ENCODE measurements at places on chromosomes 7 and 10. TPM values are rescaled to one million over a fixed set of nuclear protein-coding genes. Genes with fewer than 3 reads are reported as not detected.

AKR1C4 gene
- total RNA-seq: 0.30 TPM

LRRD1 gene
- total RNA-seq: not detected

MACROH2A2 gene
- 28.7 TPM for total RNA-seq

STAMBPL1 gene
- total RNA-seq: 40.1 TPM

ACBD7 gene
- 1.0 TPM for total RNA-seq

CACNA2D1 gene
- 3.8 TPM for total RNA-seq

SPDYE16 gene
- not detected for total RNA-seq

DOCK1 gene
- 23.4 TPM for total RNA-seq

CYP2C19 gene
- not detected for total RNA-seq

AASS gene
- 0.06 TPM for total RNA-seq

DKK1 gene
- total RNA-seq: 429 TPM

CDHR1 gene
- total RNA-seq: 0.04 TPM

NPTX2 gene
- 0.09 TPM for total RNA-seq

EPC1 gene
- 17.2 TPM for total RNA-seq

PRSS37 gene
- not detected for total RNA-seq

TPK1 gene
- total RNA-seq: 1.4 TPM

ZNF488 gene
- total RNA-seq: 11.0 TPM

IDI2 gene
- total RNA-seq: not detected

SCIN gene
- total RNA-seq: 0.49 TPM

PTN gene
- not detected for total RNA-seq

LRRC27 gene
- total RNA-seq: 6.2 TPM

MRPL32 gene
- total RNA-seq: 70.8 TPM

ASB10 gene
- total RNA-seq: not detected

KAZALD1 gene
- total RNA-seq: 2.6 TPM

PKD1L1 gene
- total RNA-seq: 0.62 TPM

C10orf90 gene
- total RNA-seq: 3.7 TPM

OR2A25 gene
- not detected for total RNA-seq

PMS2 gene
- total RNA-seq: 12.9 TPM

GRM8 gene
- total RNA-seq: not detected

TMEM273 gene
- total RNA-seq: not detected

SPDYE9 gene
- total RNA-seq: not detected

TAS2R4 gene
- total RNA-seq: 0.12 TPM

PLAU gene
- 123 TPM for total RNA-seq

INTS15 gene
- total RNA-seq: 26.0 TPM

ANKRD7 gene
- total RNA-seq: 0.23 TPM

OR13A1 gene
- not detected for total RNA-seq

GPNMB gene
- 3.0 TPM for total RNA-seq

TCF7L2 gene
- 17.2 TPM for total RNA-seq

SFRP4 gene
- total RNA-seq: 6.9 TPM

CD36 gene
- total RNA-seq: 0.06 TPM

PRXL2A gene
- total RNA-seq: 40.7 TPM

All from A549 treated with RU486 at 1 μM for 4 hours (cell line).